ENCODE measurements at places on chromosomes 1 and 21.

DNA sequence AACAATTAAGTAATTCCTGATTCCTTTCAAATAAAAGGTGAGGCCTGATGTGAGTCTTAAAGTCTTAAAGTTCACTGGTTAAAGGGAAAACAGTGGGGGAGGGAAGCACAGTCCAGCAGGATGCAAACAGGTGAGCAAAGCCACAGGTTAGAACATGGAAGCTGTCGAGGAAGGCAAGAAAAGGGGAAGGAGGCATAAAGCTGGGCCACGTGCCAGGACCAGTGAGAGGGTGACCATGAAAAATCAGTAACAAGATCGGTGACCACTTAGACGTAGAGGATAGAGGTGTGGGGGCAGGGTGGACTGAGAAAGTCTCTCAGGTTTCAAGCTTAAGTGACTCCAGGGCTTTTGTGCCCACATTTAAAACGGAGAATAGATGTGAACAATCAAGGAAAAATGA is 231.3 kb downstream of the SETD4 start:
- DNase-seq, result no peak

- DNase-seq, result no peak
These were observed 37.0 kb upstream of the KCNA10 start for GRCh38 chr1:110555807-110556470.

DNA sequence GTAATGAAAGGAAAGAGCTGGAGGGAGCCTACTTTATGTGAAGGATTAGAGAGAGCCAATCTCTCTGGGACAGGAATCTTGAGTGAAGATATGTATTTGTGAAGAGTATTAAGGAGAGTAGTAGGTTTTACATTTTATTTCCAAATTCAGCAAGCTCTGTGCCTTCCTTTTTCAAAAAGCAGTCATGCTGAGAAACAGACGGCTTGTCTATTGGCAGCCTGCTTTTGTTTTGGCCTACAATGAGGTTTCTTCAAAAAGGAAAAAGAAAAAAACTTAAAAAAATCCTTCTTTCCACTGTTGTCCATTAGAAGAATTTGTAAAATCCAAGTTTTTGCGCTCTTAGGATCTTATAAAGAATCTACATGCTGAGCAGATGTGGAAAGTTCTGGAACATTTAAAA is 103.6 kb upstream of the PTGFR start:
- DNase-seq, result no peak

DNA sequence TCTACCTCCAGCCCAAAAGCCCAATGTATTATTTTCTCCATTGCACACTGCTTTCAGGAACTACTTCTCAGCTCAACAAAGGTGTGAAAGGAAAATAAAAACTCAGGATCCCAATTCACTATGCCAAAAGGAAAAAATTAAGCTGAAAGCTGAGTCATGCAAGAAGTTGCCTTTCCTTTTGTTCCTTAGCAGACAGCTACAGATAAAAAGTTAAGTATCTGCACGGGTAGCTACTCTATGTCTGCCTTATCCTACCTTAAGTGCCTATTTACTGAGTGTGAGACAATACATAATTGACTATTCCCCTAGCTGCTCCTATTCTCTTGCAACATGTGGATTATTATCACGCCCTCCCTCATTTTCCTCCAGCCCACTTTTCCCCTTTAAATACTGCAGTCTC is 84.1 kb downstream of the ADCY10 start:
- no peak for DNase-seq

GRCh38 chr21:41923631-41924367 is 30.0 kb downstream of the C2CD2 start:
- no peak for DNase-seq

DNA sequence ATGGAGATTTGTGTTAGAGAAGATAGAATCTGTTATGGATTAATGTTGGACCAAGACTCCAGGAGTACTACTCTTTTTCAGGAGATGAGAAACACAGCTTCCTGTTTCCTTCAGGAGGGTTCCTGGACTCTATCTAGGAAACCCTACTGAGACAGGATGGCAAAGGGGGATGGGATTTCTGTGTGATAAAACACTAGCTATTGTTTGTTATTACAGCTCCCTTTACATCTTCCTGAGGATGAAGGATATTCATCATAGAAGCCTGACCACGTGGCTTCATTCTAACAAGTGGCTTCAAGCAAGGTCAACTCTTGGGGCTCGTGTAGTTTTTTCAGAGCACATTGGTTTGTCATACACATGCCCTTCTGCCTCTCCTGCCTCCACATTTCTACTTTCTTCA is 33.3 kb downstream of the RGL1 start:
- DNase-seq, result no peak

DNA sequence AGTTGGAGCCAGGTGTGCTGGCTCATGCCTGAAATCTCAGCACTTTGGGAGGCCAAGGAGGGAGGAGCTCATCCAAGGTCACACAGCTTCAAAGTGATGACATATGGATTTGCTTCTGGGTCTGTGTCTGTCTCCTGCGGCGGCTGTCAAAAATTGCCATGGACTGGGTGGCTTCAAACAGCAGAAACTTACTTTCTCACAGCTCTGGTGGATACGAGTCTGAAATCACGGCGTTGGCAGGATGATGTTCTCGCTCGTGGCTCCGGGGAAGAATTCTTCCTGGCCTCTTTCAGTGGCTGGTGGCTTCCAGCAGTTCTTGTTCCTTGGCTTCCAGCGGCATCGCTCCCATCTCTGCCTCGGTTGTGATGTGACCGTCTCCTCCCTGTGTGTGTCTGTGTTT is 314.8 kb upstream of the C1orf174 start:
- no peak for DNase-seq

- no peak for DNase-seq
These were observed 1.1 kb upstream of the COL8A2 start for GRCh38 chr1:36126005-36126716.

- no peak for DNase-seq
These were observed 76.0 kb upstream of the SOD1 start for GRCh38 chr21:31583498-31583897.

DNA sequence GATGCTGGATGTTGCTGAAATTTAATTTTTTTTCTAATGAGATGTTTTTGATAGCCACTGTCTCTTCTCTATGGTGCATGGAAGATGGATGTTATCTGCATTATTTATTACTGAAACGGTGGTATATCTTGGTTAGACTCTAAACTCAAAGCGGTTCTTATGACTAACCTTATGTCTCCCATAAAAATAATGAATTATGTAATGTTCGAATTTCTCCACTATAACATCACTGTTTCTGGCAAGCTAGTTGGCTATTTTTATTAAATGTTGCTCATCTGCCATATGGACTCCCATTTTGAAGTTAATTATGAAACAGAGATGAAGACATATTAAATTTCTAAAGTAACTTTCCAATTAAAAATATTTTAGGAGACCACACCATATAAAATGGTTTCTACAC is 808.6 kb upstream of the ADGRL4 start:
- DNase-seq, result no peak

GRCh38 chr1:24443241-24443656 is 27.6 kb downstream of the NIPAL3 start:
- no peak for DNase-seq

- no peak for DNase-seq
These were observed 113.2 kb upstream of the KAZN start for GRCh38 chr1:14485285-14485684.

- no peak for DNase-seq
These were observed 18.4 kb downstream of the TTC34 start for GRCh38 chr1:2783069-2783434.

- no peak for DNase-seq
These were observed 40.1 kb downstream of the SLC9C2 start for GRCh38 chr1:173562813-173563212.

- DNase-seq, result no peak
These were observed 39.4 kb upstream of the PPIH start for GRCh38 chr1:42618866-42619265.

- DNase-seq, result no peak
These were observed 31.2 kb upstream of the CFAP126 start for GRCh38 chr1:161398900-161399256.

DNA sequence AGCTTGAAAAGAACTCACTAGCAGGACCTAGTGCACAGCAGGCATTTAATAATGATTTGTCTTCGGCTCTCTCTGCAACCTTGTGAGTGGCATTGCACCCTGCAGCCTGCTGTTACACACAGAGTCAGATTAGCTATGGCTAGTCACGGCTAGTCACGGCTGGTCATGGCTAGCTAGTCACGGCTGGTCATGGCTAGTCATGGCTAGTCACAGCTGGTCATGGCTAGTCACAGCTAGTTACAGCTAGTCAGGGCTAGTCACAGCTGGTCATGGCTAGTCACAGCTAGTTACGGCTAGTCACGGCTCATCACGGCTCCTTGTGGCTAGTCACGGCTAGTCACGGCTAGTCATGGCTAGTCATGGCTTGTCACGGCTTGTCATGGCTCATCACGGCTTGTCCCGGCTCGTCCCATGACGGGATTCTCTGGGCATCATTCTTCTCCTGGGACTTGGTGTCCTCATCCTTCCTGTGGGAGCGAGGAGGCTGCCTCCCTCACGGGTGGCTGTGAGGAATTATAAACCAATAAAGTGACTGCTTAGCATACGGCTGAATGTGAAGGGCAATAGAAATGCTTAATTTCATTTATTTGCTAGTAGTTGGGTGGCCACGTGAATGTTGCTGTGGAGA is 12.5 kb upstream of the KIF26B start:
- no peak for DNase-seq

GRCh38 chr1:228394571-228395394 is 11.9 kb downstream of the TRIM11 start:
- DNase-seq, result no peak

- DNase-seq, result no peak
These were observed 125.4 kb upstream of the GPR52 start for GRCh38 chr1:174322202-174322862.

GRCh38 chr1:23825762-23826522 is 713 bp upstream of the HMGCL start:
- DNase-seq, result no peak

DNA sequence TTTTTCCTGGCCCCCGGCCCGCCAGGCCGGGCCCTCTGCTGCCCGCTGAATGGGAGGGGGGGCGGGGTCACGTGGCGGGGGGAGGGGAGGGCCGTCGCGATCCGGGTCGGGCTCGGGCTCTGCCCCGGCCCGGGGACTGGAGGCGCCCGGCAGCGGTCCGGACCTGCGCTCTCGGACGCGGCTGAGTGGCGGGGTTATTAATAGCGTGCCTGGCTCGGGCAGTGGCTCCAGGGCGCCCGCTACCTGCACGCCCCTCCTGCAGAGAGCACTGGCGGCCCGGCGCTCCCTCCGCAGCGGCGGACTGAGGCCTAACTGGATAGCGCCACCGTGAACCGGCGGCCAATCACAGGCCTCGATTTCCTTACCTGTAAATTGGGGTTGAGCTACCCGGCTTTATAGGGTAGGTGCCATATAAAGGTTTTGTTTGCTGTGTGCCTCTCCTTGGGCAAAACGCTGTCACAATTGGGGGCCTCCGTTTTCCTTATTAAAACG is 28.1 kb downstream of the AHDC1 start:
- DNase-seq, result no peak

DNA sequence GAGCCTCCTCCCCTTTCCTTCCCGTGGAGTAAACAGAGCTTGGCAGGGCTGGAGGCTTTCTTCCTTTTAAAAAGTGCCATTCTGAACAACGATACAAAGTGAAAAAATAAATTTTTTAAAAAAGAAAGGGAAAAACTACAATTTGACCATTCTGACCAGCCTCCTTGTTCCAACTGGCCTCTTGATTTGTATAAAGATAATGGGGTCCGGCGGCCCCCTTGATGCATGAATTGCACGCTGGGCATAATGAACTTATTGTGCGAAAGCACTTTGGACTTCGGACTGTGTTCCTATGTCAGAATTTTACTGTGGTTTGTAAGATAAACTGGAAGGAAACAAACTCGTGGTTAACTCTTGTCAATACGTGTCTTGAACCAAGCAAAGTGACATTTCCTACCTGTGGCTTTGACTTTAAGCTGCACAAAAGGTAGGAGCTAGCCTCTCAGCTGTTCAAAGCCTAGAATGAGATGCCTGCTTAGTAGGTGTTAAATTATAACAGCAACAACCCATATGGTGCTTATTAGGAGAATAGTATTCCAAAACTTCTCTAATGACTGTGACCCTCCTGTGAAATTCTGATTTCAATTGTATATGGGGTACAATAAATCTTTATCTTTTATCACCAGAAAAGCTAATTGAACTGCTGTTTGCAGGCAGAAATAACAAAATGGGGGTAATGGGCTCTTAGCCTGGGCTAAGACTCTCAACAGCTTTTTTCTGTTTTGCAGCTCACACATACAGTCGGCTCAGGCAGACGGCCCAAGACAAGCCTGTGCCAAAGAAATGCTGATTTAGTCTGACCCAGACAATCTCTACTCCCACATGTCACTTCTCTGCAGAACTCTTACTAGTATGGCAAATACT is 9.3 kb downstream of the IRF2BP2 start:
- DNase-seq, result peak; percentile 72

DNA sequence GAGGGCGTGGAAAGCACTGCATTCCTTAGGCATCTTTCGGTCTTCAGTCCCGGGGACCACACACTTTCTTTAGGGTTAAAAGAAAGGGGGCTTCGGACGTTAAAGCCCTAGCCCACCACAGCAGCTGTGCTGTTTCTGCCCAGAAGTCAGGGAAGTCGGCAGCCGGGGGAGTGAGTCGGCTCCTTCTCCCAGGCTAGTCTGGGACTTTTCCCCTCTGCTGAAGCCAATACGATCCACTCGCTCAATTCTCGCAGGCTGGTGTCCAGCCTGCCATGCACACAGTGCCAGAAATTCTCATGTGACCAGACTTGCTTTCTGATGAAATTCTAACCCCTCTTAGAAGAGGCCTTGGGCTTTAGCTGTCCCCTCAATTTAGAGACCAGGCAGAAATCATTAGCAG is 67.7 kb downstream of the BCAR3 start:
- no peak for DNase-seq

GRCh38 chr1:34907487-34908090 is 21.9 kb downstream of the DLGAP3 start:
- no peak for DNase-seq

- no peak for DNase-seq
These were observed 819 bp downstream of the SLC25A34 start for GRCh38 chr1:15736892-15737261.

DNA sequence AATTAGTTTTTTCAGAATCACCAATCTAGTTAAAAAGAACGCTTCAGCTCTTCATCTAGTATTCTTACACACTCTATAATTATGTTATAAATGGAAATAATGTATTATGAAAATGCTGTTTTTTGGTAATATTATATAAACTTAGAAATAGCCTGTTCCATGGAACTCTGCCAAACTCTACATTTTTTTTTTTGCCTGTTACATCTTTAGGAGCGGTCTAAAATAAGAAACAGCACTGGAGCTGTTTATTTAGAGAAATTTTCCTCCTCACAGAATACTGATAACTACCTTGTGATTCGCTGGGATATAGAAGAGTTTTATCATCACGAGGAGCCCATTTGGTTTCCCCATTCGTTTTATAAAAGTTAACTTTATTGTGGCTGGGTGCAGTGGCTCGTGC is 58.5 kb downstream of the PKN2 start:
- no peak for DNase-seq

- DNase-seq, result no peak
These were observed 174.0 kb upstream of the ATP1B1 start for GRCh38 chr1:168932539-168932938.

All from CD4-positive, alpha-beta T cell treated with Interleukin-4 for 1 hour (primary cell).